ENCODE measurements at places on chromosomes 11 and 22.

DNA sequence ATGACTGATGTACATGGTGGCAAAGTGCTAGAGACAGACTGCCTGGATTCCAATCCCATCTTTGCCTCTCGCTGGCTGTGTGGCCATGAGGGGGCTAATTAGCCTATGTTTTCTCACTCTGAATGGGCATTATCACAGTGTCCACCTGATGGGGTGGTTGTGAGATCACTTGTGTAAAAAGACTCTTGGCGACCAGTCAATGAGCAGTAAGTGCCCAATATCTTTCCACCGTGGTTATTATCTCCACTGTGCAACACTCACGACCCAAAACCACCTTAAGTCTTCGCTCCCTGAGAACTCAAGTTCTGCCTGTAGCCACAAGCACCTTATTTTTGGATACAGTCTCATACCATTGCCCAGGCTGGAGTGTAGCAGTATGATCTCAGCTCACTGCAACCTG lies 52.1 kb downstream of the PLEKHA7 start:
- no peak for DNase-seq

- DNase-seq, result no peak
Observed at GRCh38 chr11:120816176-120816575, 207.7 kb upstream of the TBCEL start.

DNA sequence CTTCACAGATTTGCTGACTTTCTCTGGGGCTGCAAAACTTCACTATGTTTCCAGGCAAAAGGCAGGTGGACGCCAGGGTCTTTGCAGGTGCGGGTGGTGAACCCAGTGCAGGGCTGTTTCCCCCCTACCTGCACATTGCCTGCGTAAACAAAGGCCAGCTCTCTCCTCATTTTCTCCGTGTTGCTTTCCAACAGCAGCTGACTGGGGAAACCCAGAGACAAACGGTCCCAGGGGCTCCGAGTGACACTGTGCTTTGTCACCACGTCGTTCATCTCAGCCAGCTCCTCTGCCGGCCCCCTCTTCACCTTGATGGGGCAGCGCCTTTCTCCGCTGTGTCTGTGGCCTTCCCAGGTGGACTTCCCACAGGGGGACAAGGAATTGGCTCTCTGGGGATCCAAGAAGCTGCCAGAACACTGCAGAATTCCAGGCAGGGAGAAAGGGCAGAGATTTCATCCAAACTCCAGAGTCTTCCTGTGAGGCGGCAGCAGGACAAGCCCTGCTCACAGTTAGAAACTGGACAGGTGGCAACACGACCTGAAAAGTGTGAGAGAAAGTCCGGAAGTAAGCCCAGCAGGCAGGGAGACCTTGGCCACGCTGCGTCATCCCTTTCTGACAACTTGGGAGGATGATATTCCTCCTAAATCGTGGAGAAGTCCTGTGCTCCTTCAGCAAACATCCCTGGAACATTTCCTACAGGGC lies 1493.7 kb downstream of the TBC1D22A start:
- DNase-seq, result no peak

DNA sequence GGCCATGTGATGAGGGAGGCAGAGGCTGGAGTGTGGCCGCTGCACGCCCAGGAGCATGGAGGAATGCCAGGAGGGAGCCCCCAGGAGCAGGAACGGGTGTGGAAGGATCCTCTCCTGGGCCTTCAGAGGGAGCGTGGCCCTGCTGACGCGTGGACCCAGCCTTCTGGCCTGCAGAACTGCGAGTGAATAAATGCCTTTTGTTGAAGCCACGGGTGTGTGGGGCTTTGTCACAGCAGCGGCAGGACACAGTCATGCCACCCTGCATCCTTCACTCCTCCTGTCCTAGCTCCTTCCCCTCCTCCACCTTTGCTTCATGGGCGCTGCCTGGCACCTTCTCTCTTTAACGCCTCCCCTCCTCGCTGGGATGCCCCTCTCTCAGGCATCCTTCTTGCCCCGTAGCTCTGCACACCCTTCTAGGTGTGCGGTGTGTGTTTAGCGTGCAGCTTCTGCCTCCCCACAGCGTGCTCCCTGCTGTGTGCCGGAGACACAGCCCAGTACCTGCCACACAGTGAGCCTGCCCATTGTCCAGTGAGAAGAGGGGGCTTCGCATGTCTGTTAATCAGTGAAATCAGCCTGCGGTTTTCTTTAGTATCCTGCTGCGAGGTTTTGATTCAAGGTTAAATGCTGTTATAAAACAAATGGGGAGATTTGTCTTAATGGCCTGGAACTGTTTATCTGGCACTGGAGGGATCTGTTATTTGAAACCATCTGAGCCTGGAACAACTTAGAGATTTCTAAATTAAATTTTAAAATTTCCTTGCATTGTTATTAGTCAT lies 459.6 kb downstream of the TBC1D22A start:
- DNase-seq, result no peak

- DNase-seq, result no peak
Observed at GRCh38 chr22:17941471-17942406, 82.6 kb downstream of the MICAL3 start.

DNA sequence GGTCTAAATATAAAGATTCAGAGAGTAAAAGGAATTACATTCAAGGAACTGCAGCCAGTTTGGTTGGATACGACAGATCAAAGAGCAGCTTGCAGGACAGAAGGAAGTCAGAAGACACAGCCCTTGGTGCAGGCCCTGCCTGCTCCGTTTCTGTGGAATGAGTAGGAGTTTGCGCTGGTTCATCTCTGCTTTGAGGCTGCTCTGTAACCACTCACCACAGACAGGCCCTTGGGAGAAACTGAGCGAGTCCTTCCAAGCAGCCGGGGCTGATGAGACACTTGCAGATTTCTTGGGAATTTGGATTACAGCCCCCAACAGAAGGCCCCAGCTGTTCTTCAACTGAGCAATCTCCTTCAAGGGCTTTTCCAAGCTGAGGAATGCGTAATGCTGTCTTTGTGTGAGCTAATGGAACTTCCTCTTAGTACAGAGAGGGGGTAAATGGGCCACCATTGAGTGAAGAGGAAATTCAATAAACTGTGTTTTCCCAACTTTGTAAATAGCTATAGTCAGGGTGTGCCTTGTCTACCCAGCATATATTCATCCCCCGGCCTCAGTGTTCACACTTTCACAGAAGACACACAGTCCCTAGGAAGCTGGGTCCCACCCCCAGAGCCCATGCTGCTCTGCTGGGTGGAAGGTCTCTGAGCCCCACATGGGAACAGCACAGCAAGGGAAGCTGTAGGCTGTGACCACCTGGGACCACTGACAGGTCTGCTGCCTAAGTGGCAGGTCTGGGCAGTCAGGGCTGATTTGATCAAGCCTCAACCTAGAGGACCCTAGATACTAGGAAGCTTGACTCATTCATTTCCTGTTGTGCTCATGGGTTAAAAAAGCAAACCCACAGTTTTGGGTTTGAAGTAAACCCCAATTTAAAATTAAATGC lies 16.6 kb downstream of the IL10RA start:
- DNase-seq, result peak; percentile 91

- DNase-seq, result no peak
Observed at GRCh38 chr11:24373516-24373915, 123.3 kb upstream of the LUZP2 start.

GRCh38 chr11:96052921-96053651 lies 129.2 kb upstream of the MTMR2 start:
- DNase-seq, result no peak

DNA sequence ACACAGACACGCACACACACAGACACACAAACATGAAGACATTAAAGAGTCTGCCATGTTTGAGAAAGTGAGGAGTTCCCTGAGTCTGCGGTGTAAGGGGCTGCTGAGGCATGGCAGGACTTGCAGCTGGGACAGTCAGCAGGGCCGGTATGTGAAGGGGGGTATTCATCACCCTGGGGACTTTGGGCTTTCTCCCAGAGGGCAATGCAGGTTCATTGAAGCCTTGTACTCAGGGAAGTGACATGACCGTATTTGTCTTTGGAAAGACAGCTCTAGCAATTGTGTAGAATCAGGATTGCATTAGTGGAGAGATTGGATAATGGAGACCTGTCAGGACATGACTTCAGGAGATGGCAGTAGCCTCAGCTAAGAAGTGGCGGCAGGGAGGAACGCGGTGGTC lies 9.4 kb upstream of the ADAMTS8 start:
- DNase-seq, result no peak

GRCh38 chr22:28773461-28773867 lies 969 bp downstream of the CCDC117 start:
- no peak for DNase-seq

GRCh38 chr11:86523738-86524619 lies 148.4 kb downstream of the ME3 start:
- no peak for DNase-seq

DNA sequence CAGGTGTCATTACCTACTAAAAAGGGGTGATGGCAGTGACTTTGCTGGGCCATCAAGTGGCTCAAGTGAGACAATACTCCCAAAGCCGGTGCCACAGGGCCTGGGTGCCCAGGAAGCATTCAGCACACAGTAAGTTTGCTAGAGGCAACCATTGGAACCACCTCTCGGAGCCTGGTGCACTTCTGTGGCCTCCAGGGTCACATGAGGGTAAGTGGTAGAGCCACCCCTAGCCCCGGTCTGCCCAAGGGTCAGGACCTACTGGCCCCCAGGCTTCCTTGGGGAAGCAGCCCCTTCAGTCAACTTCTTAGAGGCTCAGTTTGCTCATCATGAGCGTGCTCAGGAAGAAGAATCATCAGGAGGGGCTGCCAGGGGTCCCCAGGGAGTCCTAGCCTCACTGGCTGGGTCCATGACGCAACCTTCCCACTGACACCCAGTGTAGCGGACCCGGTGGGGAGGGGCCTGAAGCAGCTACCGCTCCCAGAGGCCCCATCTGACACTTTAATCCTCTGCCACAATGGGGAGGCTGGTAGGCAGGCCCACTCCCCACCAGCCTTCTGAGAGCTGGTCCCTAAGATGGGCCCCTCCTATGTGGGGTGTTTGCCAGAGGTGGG lies 17.5 kb upstream of the RASL10A start:
- no peak for DNase-seq

Data from GF-D8 (cell line).